ENCODE measurements at places on chromosomes 1 and 21.

DNA sequence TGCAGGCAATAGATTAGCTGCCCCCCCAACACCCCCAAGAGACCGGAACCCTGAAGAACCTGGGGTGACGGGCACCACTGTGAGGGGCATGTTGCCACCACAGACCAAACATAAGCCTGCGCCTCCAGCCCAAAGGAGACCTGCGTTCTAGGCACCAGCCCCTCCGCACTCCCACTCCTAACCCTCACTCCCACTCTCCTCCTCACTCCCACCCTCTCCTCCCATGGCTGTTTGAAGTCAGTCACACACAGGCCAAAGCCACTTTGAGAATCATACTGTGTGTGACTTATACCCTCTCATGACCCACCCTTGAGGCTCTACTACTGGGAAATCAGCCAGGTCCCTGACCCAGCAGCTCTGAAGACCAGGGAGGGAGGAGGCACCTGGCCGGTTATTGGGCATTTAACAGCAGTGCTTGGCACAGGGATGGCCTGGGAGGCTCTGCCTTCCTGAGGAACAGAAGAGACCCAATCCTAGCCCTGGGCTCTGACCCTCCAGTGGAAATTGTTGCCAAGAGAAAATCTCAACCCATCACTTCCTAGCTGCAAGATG is 43.5 kb downstream of the FBXO2 start:
- DNase-seq: no peak

DNA sequence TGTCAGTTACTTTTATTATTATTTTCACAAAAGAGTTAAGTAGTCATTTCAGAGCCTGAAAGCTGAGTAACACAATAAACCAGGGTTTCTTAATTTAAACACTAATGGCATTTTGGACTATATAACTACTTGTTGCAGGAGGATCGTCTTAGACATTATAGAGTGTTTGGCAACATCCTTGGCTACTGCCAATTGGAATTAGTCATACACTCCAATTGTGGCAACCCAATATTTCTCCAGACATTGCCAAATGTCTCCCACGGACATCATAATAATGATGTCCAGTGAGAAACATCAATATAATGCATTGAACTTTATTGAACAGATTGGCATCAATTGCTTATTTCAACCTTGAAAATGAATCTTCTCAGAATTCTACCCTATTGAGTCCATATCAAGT is 441.9 kb upstream of the ADGRL4 start:
- no peak for DNase-seq

DNA sequence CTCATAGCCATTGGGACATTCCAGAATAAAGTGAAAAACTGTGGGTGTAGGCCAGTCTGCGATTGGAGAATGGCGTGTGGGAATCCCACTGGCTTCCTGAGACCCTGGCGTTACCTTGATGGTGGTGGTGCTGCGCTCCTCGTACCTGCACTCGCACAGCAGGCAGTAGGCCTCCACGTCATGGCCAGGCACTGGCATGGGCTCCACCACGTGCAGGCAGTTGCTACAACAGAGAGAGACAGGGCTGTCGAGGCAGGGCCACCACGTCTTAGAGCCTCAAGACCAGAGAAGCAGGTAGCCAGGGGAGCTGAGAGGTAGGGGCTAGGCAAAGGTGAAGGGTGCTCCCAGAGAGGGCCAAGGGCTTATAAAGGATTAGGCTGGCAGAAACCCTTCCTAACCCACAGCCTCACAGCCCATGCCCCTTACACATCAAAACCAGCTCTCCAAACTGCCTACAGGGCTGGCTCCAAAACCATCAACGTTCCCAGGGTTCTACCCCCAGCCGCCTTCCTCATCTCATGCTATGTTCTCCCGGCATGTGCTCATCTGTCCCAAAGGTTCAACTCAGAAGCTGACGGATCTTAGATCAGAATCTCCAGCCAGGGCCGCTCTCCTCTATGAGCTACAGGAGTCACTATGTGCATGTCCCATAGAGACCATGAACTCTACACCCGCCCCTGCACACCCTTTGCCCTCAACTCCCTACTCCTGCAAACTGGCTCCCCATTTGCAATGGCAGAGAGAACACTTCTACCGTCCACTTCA is 7.5 kb downstream of the TMEM9 start:
- no peak for DNase-seq

DNA sequence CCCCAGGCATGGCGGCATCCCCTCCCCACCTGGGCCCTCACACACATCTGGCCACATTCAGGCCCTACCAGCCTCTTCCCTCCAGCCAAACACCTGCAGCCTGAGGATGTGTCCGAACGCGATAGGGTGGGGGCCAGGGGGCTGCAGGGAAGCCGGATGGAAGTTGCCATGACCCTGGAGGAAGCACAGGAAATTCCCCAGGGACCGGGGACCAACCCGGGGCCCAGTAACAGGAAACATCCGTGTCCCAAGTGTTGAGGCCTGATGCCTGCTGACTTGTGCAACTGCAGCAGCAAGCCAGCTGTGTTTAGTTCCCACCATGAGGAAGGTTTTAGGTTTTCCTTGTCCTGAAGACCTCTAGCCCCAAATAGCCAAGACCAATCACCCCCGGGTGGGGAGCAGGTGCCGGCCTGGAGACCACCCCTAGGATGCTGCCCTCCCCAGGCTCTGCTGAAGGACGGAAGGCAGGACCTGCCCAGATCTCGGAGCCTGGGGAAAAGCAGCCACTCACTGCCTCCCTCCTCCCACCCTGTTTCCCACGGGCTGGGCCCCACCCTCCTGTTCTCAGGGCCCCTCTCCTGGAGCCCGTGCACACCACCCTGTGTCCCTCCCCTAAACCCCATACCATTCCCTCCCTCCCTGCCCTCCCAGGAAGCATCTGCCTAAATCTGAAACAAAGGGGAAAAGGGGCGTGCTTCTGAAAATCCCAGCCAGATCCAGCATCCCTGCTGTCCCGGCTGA is 29.8 kb downstream of the MEGF6 start:
- DNase-seq: no peak

Measured in T-helper 1 cell (primary cell).